MCF 10A (cell line): ENCODE measurements at places on chromosomes 5 and 9. TPM values are rescaled to one million over a fixed set of nuclear protein-coding genes. Genes with fewer than 3 reads are reported as not detected.

Gene PNPLA7
- 0.86 and 1.2 TPM in 2 replicates for total RNA-seq

Gene ADAMTS6
- 17.8 and 19.5 TPM in 2 replicates for total RNA-seq

Gene PCDHA9
- total RNA-seq, result 0.25 and 0.28 TPM in 2 replicates

Gene TMOD1
- total RNA-seq, result 0.26 TPM in 1 of 2 replicates, not detected in the other

Gene NUDT12
- 11.4 and 11.5 TPM in 2 replicates for total RNA-seq

- H3K36me3 ChIP-seq, result no peaks in the 10 kb centered on the region
- peaks cover 48% of the 10 kb centered on the region for H3K27me3 ChIP-seq
- no peak overlapping the region for H3K27ac ChIP-seq
- H3K4me3 ChIP-seq, result peak overlapping the region; percentile 59
- H3K4me1 ChIP-seq, result no peaks in the 10 kb centered on the region
- no peak for DNase-seq
These were observed 1.7 kb downstream of the ADAMTS19 start for GRCh38 chr5:129461711-129462332.

DNA sequence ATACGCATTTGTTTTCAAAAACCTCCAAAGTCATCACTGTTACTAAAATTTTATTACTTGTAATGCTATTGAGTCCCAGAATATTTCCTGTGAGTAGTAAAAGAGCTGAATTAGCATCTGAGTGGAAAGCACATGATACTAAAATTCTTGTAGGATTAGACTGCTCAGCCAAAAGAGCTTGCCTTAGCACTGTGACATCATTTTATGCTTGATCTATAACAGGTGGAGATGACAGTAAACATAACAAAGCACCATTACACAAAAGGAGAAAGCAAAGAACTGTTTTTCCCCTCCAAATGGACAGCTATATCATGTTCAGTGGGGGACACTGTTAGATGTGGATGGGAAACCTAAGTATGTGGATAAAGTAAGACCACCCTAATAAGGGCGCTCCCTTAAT lies 5.8 kb upstream of the JAK2 start:
- H3K27me3 ChIP-seq, result no peaks in the 10 kb centered on the region
- H3K4me1 ChIP-seq, result peaks cover 24% of the 10 kb centered on the region
- H3K27ac ChIP-seq, result no peak overlapping the region
- no peak overlapping the region for H3K4me3 ChIP-seq
- DNase-seq, result no peak
- H3K36me3 ChIP-seq, result no peaks in the 10 kb centered on the region

DNA sequence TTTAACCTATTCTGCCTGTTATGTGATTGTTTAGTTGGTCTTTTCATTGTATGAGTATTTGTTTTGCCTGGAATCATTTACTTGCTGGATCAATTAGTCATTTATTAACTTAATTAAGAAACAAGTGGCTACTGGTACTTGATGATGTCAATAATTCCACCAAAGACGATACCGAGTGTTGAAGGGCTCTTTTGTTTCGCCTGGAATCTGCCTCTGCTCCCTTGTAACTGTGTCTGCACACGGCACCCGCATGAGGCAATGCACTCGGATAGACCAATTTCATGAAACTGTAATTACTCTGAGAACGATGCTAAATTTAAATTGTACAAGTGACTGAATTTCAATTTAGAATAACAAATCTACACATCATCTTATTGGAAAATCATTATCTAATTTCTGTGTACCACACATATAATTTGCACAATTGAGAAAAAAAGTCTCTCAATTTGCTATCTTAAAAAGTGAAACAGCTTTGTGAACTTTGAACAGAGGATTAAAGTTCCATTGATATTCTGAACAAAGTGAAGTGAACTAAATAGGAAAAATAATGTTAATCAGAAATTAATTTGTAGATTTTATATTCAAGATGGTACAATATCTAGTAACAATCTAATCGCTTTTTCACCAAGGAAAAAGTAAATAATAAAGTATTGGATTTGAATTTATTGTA lies 143.2 kb downstream of the CTNND2 start:
- H3K27ac ChIP-seq, result no peak overlapping the region
- H3K27me3 ChIP-seq, result no peaks in the 10 kb centered on the region

DNA sequence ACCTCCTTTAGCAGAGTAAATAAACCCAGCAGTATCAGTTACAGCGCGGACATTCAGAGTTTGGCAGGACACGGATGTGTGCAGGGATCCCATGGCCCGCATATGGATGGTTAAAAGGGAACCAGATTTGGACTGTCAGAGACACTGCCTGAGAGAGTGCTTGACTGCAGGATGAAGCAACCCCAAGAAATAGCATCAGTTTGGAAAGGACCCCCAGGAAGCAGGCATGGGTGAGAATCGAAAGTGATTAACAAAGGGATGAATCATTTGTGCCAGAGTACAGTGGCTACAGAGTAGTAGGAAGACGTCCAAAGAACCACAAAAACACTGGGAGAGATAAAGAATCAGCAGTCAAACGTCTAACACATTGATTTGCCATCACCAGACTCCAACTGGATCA lies 5.5 kb downstream of the C7 start:
- no peaks in the 10 kb centered on the region for H3K27me3 ChIP-seq
- no peak overlapping the region for H3K27ac ChIP-seq
- peaks cover 5% of the 10 kb centered on the region for H3K4me1 ChIP-seq

GRCh38 chr5:177496070-177496726 lies 1.2 kb downstream of the PDLIM7 start:
- peak overlapping the region; percentile 55 for H3K27ac ChIP-seq
- peaks cover 53% of the 10 kb centered on the region for H3K4me1 ChIP-seq
- H3K4me3 ChIP-seq, result peak overlapping the region; percentile 74
- peak; percentile 77 for DNase-seq
- H3K36me3 ChIP-seq, result peaks cover 6% of the 10 kb centered on the region
- H3K27me3 ChIP-seq, result no peaks in the 10 kb centered on the region

DNA sequence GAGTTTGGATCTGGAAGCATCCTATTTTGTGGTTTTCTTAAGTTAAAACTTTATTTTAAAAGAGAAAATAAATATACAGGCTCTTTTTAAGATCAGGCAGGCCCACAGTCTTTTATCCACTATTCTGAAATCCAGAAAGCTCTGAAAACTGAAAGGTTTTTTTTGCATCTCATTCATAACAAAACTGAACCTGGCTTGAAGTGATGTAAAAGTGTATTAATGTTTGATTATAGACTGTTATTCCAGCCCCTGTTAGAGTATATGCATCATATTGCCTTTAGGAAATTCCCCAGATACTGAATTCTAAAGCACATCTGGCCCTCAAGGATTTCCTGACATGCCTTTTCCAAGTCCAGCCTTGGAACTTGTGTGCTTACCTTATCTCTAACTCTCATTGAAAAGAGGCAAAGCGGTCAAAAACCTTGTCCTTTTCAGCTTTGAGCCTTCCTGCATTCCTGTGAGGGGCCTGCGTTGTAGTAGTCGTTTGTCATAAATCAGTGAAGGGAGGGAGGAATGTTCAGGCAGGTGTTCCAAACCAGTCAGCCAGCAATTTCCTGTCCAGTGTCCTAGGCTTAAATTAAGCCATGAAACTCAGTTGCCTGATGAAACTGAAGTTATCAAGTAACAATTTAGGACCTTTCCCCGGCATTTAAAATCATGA lies 110.4 kb downstream of the TLE4 start:
- H3K4me3 ChIP-seq, result no peak overlapping the region
- H3K27me3 ChIP-seq, result no peaks in the 10 kb centered on the region
- H3K27ac ChIP-seq, result peak overlapping the region; percentile 13
- H3K4me1 ChIP-seq, result peaks cover 11% of the 10 kb centered on the region
- no peaks in the 10 kb centered on the region for H3K36me3 ChIP-seq
- no peak for DNase-seq

GRCh38 chr9:121962421-121962820 lies 130.7 kb downstream of the TTLL11 start:
- peak overlapping the region; percentile 70 for H3K4me3 ChIP-seq
- H3K4me1 ChIP-seq, result peaks cover 45% of the 10 kb centered on the region
- no peaks in the 10 kb centered on the region for H3K27me3 ChIP-seq
- peak; percentile 56 for DNase-seq

DNA sequence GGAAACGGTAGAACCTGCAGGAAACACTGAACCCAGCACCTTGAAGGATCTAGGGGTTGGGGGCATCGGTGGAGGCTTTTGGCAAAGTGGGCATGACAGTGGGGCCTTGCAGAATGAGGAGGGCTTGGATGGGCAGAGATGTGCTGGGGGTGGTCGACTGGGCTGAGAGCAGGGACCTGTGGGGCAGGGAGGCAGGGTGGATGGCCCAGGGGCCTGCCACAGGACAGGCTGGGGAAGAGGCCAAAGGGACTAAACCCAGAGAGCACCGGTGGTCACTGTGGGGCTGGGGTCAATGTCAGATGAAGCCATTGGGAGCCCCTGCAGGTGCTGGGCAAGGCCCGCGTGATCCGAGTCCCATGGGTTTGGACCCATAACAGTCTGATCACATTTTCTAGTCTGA lies 175.3 kb downstream of the DAB2IP start:
- H3K27me3 ChIP-seq, result no peaks in the 10 kb centered on the region
- H3K36me3 ChIP-seq, result peaks cover 6% of the 10 kb centered on the region
- H3K4me3 ChIP-seq, result no peak overlapping the region
- no peaks in the 10 kb centered on the region for H3K4me1 ChIP-seq
- H3K27ac ChIP-seq, result no peak overlapping the region
- no peak for DNase-seq

GRCh38 chr9:89969156-89969675 lies 364.4 kb downstream of the GADD45G start:
- H3K27me3 ChIP-seq, result no peaks in the 10 kb centered on the region
- H3K4me3 ChIP-seq, result no peak overlapping the region
- peak; percentile 16 for DNase-seq
- peaks cover 14% of the 10 kb centered on the region for H3K4me1 ChIP-seq

- no peaks in the 10 kb centered on the region for H3K4me1 ChIP-seq
- DNase-seq, result no peak
- H3K4me3 ChIP-seq, result no peak overlapping the region
- H3K27me3 ChIP-seq, result no peaks in the 10 kb centered on the region
These were observed 259.9 kb downstream of the BNC2 start for GRCh38 chr9:16610538-16610937.

DNA sequence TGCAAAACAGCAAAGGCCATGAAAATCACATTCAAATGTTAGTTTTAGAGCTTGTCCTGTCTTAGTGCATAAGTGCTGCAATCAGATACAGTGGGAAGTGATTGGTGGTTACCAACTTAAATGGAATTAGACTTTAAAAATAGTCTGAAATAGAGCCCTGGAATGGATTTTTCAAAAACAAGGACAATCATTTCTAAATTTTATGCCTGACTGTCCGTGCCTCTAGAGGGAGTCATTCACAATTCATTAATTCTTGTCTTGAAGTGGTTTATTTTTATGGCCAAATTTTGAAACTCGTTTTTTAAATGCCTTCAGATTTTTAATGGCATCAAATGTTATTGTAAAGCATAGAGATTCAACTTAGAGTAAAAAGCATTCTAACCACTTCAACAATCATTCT lies 561.8 kb upstream of the DAB2 start:
- no peak overlapping the region for H3K27ac ChIP-seq
- no peak for DNase-seq
- no peaks in the 10 kb centered on the region for H3K27me3 ChIP-seq
- H3K4me3 ChIP-seq, result no peak overlapping the region

GRCh38 chr5:73464016-73464745 lies 15.6 kb upstream of the FOXD1 start:
- no peaks in the 10 kb centered on the region for H3K36me3 ChIP-seq
